Neural progenitor cell (in vitro differentiated cells): ENCODE measurements at places on chromosomes 3 and 15. TPM values are rescaled to one million over a fixed set of nuclear protein-coding genes. Genes with fewer than 3 reads are reported as not detected.

GRCh38 chr3:107913701-107914100 is 177.1 kb downstream of the CD47 start:
- DNase-seq: no peak
- H3K27me3 ChIP-seq: no peaks in the 10 kb centered on the region
- no peak overlapping the region for H3K27ac ChIP-seq
- H3K4me1 ChIP-seq: no peaks in the 10 kb centered on the region

DNA sequence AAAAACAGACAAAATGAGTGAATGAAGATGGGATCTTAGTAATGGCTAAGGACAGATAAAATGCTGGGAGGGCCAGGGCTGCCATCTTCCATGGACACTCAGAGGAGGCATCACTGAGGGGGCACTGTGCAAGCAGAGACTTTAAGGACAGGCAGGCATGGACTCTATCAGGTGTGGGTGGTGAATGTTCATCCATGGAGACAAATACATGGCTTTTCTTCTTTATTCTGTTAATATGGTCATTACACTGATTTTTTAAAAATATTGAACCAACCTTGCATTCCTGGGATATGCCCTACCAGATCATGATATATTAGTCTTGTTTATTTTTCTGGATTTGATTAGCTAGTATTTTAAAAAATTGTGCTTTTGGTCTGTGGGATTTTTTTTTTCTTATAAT is 12.2 kb downstream of the NUP210 start:
- no peaks in the 10 kb centered on the region for H3K36me3 ChIP-seq
- H3K27ac ChIP-seq: no peak overlapping the region
- no peak for DNase-seq
- no peaks in the 10 kb centered on the region for H3K27me3 ChIP-seq

GRCh38 chr15:69474291-69474690 is 21.7 kb downstream of the RPLP1 start:
- H3K36me3 ChIP-seq: no peaks in the 10 kb centered on the region
- DNase-seq: no peak
- no peaks in the 10 kb centered on the region for H3K27me3 ChIP-seq
- H3K4me3 ChIP-seq: no peak overlapping the region
- no peak overlapping the region for H3K27ac ChIP-seq

- no peaks in the 10 kb centered on the region for H3K27me3 ChIP-seq
- DNase-seq: peak; percentile 86
- H3K27ac ChIP-seq: peak overlapping the region; percentile 89
- no peaks in the 10 kb centered on the region for H3K36me3 ChIP-seq
- peaks cover 83% of the 10 kb centered on the region for H3K4me1 ChIP-seq
- H3K4me3 ChIP-seq: peak overlapping the region; percentile 15
These were observed 599.3 kb downstream of the PYDC2 start for GRCh38 chr3:192060160-192060781.

DNA sequence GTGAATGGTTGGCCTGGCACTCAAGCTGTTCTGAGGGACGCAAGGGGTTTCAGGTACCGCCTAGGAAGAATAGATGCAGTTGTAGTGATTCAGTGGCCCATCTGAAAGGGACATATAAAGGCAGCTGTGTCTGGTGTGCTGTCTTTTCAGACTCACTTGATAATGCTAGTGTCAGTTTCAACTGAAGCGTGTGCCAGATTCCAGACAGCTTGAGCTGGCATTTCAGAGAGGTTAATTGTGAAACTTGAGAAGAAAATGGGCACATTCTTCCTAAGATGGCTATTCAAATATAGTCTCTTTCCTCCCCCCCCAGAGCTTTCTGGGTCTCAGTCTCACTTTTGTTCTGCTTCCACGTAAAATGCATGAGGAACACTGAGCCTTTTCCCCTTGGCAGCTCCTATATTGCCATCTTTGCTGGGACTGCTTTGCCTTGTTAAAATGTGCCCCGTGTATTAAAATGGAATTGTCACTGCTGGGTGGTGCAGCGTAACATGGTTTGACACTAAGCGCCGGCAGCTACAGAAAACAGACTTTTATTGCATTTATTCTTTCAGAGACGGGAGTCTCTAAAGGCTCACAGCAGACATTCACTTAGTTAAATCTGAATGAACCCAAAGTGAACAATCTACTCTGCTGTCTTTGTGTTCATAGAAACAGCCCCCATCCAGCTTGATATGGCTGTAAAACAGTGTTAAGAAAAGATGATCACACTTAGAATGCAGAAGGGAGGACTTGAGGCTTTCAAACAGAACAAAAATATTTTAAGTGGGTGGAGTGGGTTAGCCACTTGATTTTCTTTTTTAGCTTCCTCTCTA is 478.7 kb downstream of the RBMS3 start:
- H3K4me3 ChIP-seq: no peak overlapping the region
- H3K4me1 ChIP-seq: peaks cover 16% of the 10 kb centered on the region
- no peaks in the 10 kb centered on the region for H3K27me3 ChIP-seq
- peak overlapping the region; percentile 26 for H3K27ac ChIP-seq
- no peaks in the 10 kb centered on the region for H3K36me3 ChIP-seq

Gene SLC12A6
- 16.0 and 17.7 TPM in 2 replicates for total RNA-seq

Gene ITIH1
- not detected in 2 replicates for total RNA-seq

DNA sequence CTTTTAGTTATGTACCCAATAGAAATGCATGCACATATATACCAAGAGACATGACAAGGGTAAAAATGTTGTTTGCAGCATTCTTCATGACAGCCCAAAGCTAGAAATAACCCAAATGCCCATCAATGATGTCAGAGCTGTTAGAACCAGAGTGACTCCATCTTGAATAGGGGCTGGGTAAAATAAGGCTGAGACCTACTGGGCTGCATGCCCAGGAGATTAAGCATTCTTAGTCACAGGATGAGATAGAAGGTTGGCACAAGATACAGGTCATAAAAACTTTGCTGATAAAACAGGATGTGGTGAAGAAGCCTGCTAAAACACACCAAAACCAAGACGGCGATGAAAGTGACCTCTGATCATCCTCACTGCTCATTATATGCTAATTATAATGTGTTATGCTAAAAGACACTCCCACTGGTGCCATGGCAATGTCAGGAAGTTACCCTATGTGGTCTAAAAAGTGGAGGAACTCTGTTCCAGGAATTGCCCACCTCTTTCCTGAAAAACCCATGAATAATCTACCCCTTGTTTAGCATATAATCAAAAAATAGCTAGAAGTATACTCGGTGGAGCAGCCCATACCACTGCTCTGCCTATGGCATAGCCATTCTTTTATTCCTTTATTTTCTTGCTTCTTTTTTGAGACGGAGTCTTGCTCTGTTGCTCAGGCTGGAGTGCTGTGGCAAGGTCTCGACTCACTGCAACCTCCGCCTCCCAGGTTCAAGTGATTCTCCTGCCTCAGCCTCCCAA is 32.9 kb downstream of the ZBTB11 start:
- no peak overlapping the region for H3K27ac ChIP-seq
- DNase-seq: no peak
- no peaks in the 10 kb centered on the region for H3K4me1 ChIP-seq
- H3K36me3 ChIP-seq: no peaks in the 10 kb centered on the region

DNA sequence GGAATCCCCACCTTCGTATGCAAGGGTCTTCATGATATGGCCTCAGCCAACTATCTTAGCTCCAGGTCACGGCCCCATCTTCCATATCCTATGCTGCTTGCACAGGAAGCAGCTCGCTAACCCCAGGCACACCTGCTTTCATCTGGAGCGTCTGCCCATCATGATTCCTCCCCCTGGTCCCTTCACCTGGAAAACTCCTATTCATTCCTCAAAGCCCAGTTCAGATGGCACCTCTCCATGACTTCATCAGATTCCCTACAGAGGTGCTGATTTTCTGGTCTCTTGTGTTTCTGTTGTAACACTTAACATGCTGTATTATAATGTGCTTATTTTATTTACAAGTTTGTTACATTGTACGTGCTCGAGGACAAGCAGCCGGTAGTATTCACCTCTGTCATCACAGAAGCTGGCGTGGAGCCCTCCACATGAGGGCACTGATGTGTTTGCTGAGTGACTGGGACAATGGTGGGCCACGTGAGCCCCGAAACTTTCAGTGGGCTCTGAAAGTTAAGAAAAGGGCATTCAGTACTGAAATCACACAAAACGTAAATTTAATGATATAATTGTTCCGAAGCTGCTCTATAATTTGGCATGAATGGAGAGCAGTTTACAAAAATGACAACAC is 16.2 kb downstream of the MUC20 start:
- no peak overlapping the region for H3K27ac ChIP-seq
- no peak overlapping the region for H3K4me3 ChIP-seq
- no peaks in the 10 kb centered on the region for H3K4me1 ChIP-seq
- no peaks in the 10 kb centered on the region for H3K36me3 ChIP-seq
- no peak for DNase-seq

DNA sequence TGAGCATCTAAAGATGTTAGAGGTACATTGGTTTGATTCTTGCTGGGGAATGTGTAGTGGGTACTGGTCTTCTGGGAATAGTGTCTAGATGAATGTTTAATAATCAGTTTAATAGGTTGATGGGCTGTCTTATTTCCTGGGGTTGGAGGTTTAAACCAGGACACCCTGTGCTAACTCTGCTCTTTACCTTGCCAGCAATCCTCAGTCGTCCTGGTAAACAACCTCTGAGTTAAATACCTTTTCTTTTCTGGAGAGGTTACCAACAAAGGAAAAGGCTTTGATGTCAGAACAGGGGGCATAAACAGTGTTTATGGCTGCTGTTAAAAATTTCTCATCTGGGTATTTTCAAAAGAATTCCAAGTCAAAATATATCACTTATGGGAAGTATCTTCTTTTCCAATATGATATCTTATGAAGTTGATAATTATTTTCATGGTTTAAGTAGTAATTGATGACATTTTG is 23.5 kb downstream of the MITF start:
- no peaks in the 10 kb centered on the region for H3K27me3 ChIP-seq
- no peak overlapping the region for H3K4me3 ChIP-seq
- no peak overlapping the region for H3K27ac ChIP-seq
- DNase-seq: no peak
- no peaks in the 10 kb centered on the region for H3K4me1 ChIP-seq

- no peaks in the 10 kb centered on the region for H3K4me1 ChIP-seq
- no peaks in the 10 kb centered on the region for H3K36me3 ChIP-seq
- H3K27me3 ChIP-seq: no peaks in the 10 kb centered on the region
- H3K4me3 ChIP-seq: no peak overlapping the region
- peak; percentile 62 for DNase-seq
These were observed 105.8 kb upstream of the ARL6 start for GRCh38 chr3:97658668-97659285.

GRCh38 chr3:122533480-122533879 is 18.7 kb upstream of the KPNA1 start:
- H3K4me3 ChIP-seq: no peak overlapping the region
- no peaks in the 10 kb centered on the region for H3K27me3 ChIP-seq
- H3K27ac ChIP-seq: no peak overlapping the region
- DNase-seq: no peak
- H3K4me1 ChIP-seq: peaks cover 3% of the 10 kb centered on the region

DNA sequence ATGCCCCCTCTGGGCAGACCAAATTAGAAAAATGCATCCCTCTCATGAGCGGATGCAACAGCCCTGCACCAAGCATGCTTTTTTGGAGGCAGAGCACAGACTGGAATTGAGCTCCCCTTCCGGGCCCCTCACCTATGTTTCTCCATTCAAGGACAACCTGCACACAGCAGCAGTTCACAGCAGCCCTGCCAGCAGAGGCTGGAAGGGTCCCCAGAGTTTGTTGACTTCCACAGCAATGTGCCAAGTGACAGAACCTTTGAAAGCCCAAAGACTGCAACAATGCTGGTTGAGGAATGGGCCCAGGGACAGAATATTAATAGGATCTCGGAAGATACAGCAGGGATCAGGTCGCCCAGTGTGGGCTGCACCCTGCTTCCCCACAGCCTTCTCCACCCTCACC is 650.4 kb downstream of the FHIT start:
- DNase-seq: no peak
- H3K27me3 ChIP-seq: no peaks in the 10 kb centered on the region
- H3K4me1 ChIP-seq: peaks cover 7% of the 10 kb centered on the region
- H3K27ac ChIP-seq: no peak overlapping the region
- no peak overlapping the region for H3K4me3 ChIP-seq

- DNase-seq: no peak
- H3K27ac ChIP-seq: no peak overlapping the region
- H3K36me3 ChIP-seq: no peaks in the 10 kb centered on the region
- H3K27me3 ChIP-seq: no peaks in the 10 kb centered on the region
- no peaks in the 10 kb centered on the region for H3K4me1 ChIP-seq
These were observed 1462.8 kb upstream of the GBE1 start for GRCh38 chr3:83224101-83224868.

GRCh38 chr3:127449486-127450212 is 140.9 kb downstream of the TPRA1 start:
- H3K27ac ChIP-seq: no peak overlapping the region
- H3K27me3 ChIP-seq: peaks cover 15% of the 10 kb centered on the region
- H3K4me3 ChIP-seq: no peak overlapping the region
- H3K36me3 ChIP-seq: no peaks in the 10 kb centered on the region

Gene AMIGO3
- total RNA-seq: 2.6 TPM in 1 of 2 replicates, not detected in the other

GRCh38 chr3:158970006-158970405 is 168.2 kb downstream of the MFSD1 start:
- H3K27me3 ChIP-seq: no peaks in the 10 kb centered on the region
- no peaks in the 10 kb centered on the region for H3K4me1 ChIP-seq
- H3K36me3 ChIP-seq: no peaks in the 10 kb centered on the region
- no peak overlapping the region for H3K27ac ChIP-seq
- DNase-seq: no peak

DNA sequence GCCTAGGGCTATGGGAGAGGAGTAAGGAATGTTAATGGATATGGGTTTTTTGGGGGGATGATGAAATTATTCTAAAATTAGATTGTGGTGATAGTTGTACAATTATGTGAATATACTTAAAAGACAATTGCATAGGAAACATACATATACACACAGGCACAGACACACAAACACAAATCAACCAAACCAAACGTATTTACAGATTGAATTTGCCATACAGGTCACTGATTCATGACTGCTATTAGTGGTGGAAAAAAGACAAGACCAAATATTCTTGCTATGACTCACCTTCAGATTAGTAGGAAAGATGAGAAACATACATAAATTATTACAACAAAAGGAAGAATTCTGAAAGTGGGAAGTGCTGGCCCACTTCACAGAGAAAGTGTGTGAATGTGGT is 85.3 kb downstream of the C3orf38 start:
- no peaks in the 10 kb centered on the region for H3K27me3 ChIP-seq
- no peak overlapping the region for H3K4me3 ChIP-seq
- DNase-seq: no peak
- no peaks in the 10 kb centered on the region for H3K4me1 ChIP-seq

Gene PP2D1
- not detected in 2 replicates for total RNA-seq
